ENCODE measurements at places on chromosomes 12 and 14. TPM values are rescaled to one million over a fixed set of nuclear protein-coding genes. Genes with fewer than 3 reads are reported as not detected.

CLEC1A gene
- total RNA-seq, result 18.7 TPM

DNAH10 gene
- total RNA-seq, result 21.7 TPM

ASPG gene
- 4.3 TPM for total RNA-seq

CAPZA3 gene
- total RNA-seq, result not detected

LIN52 gene
- 9.0 TPM for total RNA-seq

COX8C gene
- not detected for total RNA-seq
